ENCODE measurements at places on chromosomes 16 and 17.

- DNase-seq: no peak
Measured at GRCh38 chr16:28983644-28984043, 1.2 kb upstream of the LAT start.

- DNase-seq: no peak
Measured at GRCh38 chr16:83792391-83792790, 15.4 kb upstream of the HSBP1 start.

DNA sequence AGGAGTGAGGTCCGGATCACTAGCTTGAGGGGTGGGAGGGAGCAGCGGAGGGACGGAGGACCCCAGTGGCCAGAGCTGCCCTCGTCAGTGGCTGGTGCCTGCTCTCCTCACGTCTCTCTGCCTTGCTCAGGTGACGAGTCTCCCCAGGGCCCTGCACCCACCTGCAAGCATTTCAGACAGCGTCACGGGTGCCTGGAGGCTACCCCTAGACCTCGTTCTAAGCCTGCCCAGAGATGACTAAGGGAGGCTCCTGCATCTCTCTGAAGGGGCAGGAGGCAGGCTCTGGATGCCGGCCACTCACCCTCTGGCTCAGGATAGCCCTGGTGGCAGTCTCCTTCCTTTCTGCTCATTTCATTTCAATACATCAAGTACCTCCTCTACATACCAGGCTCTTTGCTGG lies 68.8 kb downstream of the MRC2 start:
- DNase-seq: no peak

- DNase-seq: no peak
Measured at GRCh38 chr16:67240506-67240905, 6.8 kb downstream of the FHOD1 start.

DNA sequence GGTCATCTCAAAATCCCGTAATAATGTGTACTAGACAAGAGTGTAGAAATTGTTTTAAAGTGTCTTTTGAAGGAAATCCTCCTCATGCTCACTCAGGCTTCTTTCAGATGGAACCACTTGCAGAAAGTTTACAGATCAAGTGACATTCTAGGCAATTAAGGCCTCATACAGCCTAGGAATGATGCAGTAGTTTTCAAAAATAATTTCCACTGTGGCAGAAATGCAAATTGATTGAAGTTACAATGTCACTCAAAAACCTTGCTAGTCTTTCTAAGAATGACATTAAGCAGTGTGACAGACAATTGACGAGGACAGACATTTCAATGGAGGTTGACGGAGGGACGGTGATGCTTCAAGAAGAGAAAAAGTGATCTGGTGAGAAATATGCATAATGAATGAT lies 53.5 kb upstream of the CDH8 start:
- no peak for DNase-seq

Measured in CD4-positive, alpha-beta T cell treated with Interleukin-17A for 1 hour (primary cell).